ENCODE measurements at places on chromosomes 5 and 9.

DNA sequence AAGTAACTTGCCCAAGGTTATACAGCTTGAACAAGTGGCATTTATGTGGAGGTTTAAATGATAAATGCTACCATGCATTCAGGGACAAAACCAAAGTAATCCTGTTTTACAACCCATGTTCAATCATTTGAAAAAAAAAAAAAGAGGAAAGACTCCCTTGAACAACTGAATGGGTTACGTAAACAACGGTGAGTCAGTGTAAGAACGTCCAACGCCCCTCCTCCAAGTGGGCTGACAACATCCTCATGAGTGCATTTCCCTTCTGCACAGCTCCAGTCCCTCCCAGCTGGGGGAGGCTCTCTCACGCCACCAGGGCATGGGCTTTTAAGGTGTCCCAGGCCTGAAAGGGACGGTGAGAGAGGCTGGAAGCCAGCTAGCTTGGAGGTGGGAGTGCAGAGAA, 90.0 kb downstream of the PRRT1B start:
- DNase-seq: peak; percentile 99

- DNase-seq: peak; percentile 79
Observed at GRCh38 chr9:111597852-111598732, 1.4 kb downstream of the PTGR1 start.

- no peak for DNase-seq
Observed at GRCh38 chr5:10469253-10470050, 27.8 kb downstream of the ROPN1L start.

- DNase-seq: peak; percentile 27
Observed at GRCh38 chr5:98905857-98906688, 22.7 kb downstream of the CHD1 start.

- DNase-seq: no peak
Observed at GRCh38 chr9:91680106-91680505, 256.5 kb upstream of the NFIL3 start.

DNA sequence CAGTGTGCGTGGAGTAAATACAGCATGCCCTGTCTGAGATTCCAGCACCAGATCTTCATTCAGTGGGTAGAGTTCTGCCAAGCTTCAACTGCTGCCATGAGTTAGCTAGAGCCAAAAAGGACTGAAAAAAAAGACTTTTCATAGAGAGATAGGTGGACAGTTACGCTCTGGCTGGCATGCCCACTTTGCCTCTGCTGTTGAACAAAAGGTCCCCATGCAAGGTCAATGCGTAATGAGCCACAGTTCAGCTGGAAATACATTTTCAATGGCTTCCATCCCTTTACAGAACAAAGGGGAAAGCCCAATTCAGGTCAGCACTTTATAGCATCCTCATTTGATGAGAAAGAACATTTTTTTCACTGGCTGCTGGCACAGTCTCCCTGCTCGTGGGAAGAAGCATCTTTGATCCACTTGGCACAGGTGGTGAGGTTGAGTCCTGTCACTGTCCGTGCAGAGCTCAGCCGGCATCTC, 86.9 kb upstream of the ERCC6L2 start:
- no peak for DNase-seq

DNA sequence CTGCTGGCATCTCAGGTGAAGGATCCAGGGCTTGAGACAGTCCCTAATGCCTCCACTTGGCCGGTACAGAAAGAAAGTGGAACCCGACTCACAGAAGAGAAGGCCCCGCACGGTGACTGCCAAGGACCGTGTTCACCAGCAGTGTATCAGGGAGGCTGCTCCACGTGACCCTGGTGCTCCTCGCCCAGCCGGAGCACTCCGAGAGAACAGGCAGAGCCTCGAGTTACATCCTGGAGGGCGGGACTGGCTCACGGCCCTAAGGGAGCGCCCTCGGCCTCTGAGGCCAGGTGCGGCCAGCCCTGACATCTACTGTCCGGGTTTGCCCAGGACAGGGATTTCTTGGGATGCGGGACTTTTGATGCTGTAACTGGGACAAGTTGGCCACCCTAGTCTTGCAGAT, 104.0 kb upstream of the SARDH start:
- no peak for DNase-seq

DNA sequence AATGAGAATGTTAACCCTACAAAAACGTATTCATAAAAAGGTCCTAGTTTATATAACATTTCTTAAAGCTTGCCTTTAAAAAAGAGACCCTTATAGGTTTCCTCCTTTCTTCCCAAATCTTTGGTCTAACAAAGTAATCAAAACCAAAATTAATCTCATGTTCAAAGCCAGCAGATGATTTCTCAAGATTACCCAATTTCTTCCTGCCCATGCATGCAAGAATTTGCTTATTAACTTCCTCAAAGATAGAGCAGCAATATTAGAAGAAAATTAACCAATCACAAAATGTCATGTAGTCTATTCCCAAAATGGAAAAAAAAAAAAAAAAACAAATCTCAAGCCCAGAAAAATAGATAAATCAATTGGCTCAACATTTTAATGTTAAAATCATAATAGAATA, 114.9 kb downstream of the MLLT3 start:
- no peak for DNase-seq

DNA sequence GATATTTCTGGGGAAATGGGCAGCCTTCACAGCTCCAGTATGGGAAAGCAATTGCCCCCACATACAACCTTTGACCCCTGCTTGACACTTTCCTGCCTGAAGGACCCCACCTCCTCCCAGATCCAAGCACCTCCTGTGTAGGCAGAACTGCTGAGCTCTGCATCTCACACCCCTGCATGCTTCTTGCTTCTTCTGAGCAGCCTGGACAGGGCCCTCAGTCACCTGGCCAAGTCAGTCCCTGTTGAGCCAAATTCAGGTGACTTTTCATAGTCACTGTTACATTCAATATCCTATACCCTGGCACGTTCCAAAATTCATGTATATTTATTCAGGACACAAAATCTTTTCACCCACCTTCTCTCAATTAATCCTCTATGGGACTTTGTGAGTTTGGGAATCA, 30.4 kb upstream of the CTSL start:
- DNase-seq: no peak

- peak; percentile 51 for DNase-seq
Observed at GRCh38 chr5:119578937-119579336, 50.4 kb upstream of the FAM170A start.

DNA sequence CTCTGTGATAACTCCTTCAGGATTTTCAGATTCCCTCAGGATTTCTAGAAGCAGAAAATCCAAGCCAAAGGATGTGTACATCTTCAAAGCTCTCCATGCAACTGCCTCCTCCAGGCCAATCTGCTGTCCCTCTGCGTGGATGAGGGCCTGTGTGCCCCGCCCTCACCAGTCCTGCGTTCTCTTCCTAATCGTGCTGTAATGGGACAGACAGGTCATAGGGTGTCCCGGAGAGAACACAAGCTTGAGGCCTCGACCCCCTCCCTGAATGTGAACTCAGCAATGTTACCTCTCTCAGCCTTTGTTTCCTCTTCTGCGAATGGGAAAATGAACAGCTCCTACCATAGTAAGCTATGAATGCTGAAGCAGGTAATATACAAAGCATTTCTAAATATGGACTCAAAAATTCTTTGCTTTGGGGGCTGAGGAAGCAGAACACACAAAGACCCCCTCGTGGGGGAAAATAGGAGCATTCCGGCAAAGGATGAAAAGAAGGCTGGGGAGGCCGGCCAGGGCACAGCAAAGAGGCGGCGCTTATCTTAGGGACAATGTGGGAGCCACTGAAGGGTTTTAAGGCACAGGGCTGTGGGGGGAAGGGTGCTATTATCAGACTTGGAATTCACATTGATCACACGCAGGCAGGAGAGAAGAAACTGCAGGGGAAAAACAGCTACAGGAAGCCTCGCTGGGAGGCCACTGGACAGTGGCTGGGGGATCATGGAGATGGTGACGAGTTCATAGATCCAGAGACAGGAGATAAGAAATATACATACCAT, 57.2 kb upstream of the FBXW11 start:
- no peak for DNase-seq

- no peak for DNase-seq
Observed at GRCh38 chr5:141630570-141631140, 6.0 kb downstream of the HDAC3 start.

DNA sequence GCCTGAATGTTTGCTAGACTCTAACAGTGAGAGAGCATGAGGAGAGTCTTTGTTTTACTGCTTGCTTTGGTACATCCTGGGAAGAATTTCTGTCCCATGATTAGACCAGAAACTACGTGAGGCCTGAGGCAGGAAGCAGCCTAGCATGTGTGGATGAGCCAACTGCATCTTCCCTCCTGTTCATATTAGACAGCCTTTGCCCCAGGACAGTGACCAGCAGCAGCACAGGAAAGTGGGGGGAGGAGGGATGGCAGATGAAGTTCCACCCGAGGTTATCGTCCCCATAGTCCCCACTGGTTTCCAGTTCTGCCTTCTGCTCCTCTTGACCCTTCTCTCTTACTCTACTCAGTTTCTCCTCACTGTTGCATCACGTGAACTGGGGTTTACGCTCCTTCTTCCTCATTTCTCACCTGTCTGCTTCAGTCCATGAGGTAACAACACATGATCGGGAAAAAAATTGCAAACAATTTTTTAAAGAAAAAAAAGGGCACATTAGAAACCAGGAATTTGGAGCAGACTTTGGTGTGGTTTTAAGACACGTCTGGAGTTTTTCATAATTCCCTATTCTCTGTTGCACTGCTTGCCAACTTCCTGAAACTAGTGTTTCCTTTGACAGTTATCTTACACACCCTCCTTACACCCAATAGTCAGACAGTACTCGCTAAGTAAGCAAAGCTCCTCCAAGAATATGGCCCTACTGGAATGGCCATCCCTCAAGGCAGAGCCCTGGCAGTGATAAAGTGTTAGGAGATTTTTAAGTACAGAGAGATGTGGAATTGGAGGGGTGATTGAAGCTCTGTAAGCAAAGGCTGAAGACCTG, 84.1 kb downstream of the SNX18 start:
- DNase-seq: no peak

DNA sequence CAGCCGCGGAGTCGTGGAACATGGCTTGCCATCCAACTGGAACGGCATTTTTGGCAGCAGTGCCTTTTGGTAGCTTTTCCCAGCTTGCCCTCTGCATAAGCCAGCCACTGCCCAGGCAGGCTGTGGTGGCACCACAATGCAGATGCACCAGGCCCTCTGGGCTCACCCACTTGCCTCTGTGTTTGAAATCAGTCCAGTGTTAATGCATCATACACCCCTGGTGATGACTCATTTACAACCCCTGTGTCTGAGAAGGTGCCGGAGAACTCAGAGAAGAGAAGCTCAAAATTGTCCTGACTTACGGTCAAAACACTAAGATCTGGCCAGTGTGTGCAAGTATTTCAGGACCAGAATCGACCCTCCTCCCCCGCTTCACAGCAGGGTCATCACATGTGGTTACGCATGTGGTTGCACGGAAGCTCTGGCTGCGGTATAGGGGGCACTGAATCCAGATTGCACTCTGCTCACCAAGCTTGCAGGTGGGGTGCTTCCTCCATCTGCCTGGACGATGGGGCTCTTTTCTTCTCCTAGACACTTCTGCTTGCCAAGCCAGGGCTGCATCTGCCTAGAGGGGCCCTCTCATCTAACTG, 66.5 kb upstream of the SMIM15 start:
- peak; percentile 21 for DNase-seq

- peak; percentile 46 for DNase-seq
Observed at GRCh38 chr5:141326088-141326854, 4.0 kb upstream of the PCDHGA1 start.

GRCh38 chr9:72667181-72667580, 145.8 kb downstream of the TMC1 start:
- no peak for DNase-seq

DNA sequence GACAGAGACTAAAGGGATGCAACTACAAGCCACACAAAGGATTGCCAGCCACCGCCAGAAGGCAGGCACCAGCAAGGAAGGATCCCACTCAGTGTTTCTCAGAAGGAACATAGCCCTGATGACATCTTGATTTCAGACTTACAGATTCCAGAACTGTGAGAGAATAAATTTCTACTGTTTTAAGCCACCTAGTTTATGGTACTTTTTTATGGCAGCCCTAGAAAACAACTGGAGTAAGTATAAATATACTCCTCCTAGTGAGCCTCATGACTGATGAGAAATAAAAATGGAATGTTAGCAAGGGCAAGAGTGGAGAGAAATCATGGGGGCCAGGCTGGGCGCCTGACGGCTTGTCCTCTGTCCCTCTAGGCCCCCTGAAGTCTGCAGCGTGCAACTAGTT, 307.3 kb downstream of the PIK3R1 start:
- no peak for DNase-seq

DNA sequence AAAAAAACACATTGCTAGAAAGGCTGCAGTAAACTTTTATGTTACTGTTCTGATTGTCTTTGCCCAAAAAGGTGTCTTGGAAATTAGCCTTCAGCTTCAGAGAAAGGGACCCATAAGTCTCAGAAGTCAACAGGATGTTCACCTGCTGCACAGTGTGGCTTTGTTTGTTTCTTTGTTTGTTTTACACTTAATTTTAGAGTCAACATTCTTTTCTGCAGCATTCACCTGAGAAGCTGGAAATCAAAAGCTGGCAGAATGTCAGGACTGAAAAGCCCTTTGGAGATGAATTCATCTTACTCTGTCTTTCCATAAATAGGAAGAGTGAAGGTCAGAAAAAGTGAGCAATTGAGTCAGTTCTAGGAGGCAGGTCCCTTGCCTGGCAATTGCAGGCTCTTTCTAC, 170.0 kb downstream of the PAPPA start:
- no peak for DNase-seq

GRCh38 chr5:133331941-133332340, 280.1 kb downstream of the HSPA4 start:
- DNase-seq: no peak

- no peak for DNase-seq
Observed at GRCh38 chr9:99811598-99812383, 9.9 kb upstream of the NR4A3 start.

DNA sequence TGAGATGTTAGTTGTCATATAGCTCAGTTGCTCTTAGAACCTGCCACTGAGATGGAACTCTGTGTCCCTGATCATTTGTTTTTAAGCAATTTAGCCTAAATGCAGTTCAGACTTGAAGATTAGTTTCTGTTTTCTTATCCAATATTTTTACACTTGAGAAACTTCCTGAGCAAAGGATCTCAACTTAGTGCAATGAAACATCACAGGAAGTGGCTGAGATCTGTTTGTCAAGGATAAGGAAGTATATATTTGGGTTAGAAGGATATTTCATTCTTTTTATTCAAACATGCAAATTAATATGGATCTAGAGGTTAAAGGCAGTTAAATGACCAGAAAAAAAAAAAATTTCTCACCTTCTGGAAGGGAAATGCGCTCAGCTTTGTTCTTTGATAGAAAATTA, 19.7 kb upstream of the F2R start:
- no peak for DNase-seq

GRCh38 chr9:135604437-135605237, 34.7 kb downstream of the GLT6D1 start:
- no peak for DNase-seq

- DNase-seq: no peak
Observed at GRCh38 chr5:68000805-68001204, 214.8 kb upstream of the PIK3R1 start.

GRCh38 chr9:97559111-97559514, 57.6 kb downstream of the TMOD1 start:
- no peak for DNase-seq

GRCh38 chr5:1781726-1782384, 17.8 kb downstream of the MRPL36 start:
- no peak for DNase-seq
